ENCODE measurements at places on chromosomes 5 and 9. TPM values are rescaled to one million over a fixed set of nuclear protein-coding genes. Genes with fewer than 3 reads are reported as not detected.

UBLCP1 gene
- 8.2 TPM for total RNA-seq

- peaks cover 88% of the 10 kb centered on the region for H3K27me3 ChIP-seq
- peaks cover 14% of the 10 kb centered on the region for H3K4me1 ChIP-seq
- H3K27ac ChIP-seq = no peak overlapping the region
These were observed 29.2 kb downstream of the NR2F1 start for GRCh38 chr5:93611976-93612854.

DNA sequence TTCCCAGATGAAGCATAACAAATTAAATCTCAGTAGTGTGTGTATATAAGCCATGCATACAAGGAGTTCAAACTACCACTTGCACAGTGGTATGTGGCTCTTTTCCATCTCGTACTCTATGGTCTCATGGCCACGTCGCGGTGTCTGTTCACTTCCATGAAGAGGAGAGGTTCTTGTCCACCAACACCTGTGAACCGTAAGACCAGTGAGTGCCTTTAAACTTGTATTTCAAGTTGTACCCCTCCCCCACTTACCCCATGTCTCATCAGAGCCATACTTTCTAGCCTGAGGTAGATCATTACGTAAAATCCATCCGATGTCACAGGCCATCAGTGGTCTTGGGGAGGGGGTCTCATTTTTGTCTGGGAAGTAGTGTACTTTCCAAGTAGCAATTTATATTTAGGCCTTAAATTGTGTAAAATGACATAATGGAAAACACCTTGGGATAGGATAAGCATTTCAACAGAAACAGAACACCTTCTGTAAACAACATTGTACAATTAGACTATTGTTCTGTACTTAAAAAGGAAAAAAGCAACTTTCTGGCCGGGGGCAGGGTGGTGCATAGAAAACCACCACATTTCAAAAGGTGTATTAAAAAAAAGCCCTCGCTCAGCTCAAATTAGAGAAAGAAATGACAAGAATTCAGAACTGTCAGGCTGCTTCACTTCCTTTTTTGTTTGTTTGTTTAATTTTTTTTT lies 163.0 kb downstream of the SMARCA2 start:
- H3K27ac ChIP-seq = no peak overlapping the region
- no peaks in the 10 kb centered on the region for H3K36me3 ChIP-seq
- DNase-seq = no peak
- H3K27me3 ChIP-seq = no peaks in the 10 kb centered on the region

MRPL36 gene
- total RNA-seq = 37.4 TPM

DNA sequence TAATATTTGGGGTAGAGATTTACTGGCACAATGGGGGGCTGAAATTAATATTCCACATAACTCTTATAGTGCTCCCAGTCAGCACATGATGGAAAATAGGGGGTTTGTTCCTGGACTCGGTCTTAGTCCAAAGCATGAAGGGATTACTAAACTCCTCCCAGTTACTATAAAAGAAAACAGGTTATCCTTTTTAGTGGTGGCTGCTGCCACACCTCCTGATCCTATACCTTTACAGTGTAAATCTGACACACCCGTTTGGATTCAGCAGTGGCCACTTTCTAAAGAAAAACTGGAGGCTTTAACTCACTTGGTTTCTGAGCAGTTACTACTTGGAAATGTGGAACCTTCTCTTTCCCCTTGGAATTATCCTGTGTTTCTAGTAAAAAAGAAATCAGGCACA lies 572.9 kb upstream of the PTGER4 start:
- H3K4me3 ChIP-seq = no peak overlapping the region
- no peaks in the 10 kb centered on the region for H3K27me3 ChIP-seq
- peak overlapping the region; percentile 66 for H3K27ac ChIP-seq
- peaks cover 8% of the 10 kb centered on the region for H3K4me1 ChIP-seq
- no peaks in the 10 kb centered on the region for H3K36me3 ChIP-seq
- DNase-seq = peak; percentile 27

PNPLA7 gene
- 21.6 TPM for total RNA-seq

DNA sequence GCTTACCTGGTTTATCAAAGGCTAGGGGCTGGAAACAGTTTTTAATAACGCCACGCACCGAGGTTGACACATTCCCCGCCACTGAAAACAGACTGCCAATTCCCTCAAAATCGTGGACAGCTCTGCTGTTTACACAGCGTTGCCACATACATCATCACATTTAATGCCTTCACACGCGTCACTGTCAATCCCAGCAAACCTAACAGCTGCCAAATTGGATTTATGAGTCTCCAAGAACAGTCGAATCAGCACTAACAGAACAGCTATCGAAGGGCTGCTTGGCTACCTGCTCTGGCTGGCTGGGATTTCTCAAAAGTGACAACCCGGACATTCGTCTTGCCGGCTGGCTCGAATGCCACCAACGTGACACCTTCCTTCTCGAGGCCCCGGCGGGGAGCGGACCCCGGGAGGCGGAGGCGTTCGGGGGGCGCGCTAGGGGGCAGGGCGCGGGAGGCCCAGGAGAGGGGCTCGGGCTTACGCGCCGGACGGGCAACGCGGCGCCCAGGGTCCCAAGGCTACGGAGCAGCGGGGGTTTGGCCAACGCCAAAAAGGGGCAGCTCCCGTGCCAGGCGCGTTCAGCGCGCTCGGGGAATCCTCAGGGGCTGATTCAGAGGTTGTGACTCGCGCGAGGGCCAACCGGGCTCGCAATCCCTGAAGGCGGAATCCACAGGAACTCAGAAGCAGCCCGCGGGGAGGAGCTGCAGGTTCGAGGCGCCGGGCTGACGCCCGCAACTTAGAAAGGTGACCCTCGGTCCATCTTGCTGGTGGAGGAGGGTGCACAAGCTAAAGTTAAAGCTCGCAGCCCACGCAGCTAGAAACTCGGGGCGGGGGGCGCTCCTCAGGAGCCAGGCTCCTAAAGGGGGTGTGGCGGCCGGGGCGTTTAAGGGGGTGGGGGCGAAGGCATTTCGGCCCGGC lies 1.2 kb downstream of the CDC14B start:
- H3K27me3 ChIP-seq = peaks cover 13% of the 10 kb centered on the region
- DNase-seq = peak; percentile 46
- peak overlapping the region; percentile 81 for H3K27ac ChIP-seq
- peak overlapping the region; percentile 90 for H3K4me3 ChIP-seq

- no peak for DNase-seq
- no peak overlapping the region for H3K27ac ChIP-seq
- H3K4me3 ChIP-seq = no peak overlapping the region
- no peaks in the 10 kb centered on the region for H3K27me3 ChIP-seq
- peaks cover 28% of the 10 kb centered on the region for H3K4me1 ChIP-seq
These were observed 80.0 kb downstream of the PPARGC1B start for GRCh38 chr5:149809931-149810691.

DNA sequence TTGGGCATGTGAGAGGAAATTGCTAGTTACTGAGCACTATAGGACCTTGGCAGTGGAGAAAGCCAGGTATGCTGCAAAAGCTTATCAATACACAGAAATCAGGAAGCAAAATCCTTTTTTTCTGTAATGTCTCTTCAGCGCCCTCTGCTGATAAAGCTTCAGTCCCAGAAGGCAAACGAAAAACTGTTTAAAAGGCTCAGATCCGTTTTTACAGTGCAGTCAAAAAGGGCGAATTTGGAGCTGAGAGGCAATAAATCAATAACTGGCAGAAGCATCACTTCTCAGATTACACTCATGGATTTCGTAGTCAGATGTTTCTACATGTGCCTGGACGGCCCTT lies 1.1 kb upstream of the MAN2A1 start:
- peak overlapping the region; percentile 88 for H3K4me3 ChIP-seq
- no peaks in the 10 kb centered on the region for H3K36me3 ChIP-seq
- peaks cover 13% of the 10 kb centered on the region for H3K4me1 ChIP-seq
- DNase-seq = peak; percentile 33
- peak overlapping the region; percentile 100 for H3K27ac ChIP-seq
- H3K27me3 ChIP-seq = no peaks in the 10 kb centered on the region

GRCh38 chr5:6831678-6832671 lies 118.7 kb downstream of the TENT4A start:
- H3K36me3 ChIP-seq = no peaks in the 10 kb centered on the region
- H3K4me3 ChIP-seq = no peak overlapping the region
- peaks cover 4% of the 10 kb centered on the region for H3K4me1 ChIP-seq
- no peaks in the 10 kb centered on the region for H3K27me3 ChIP-seq
- no peak overlapping the region for H3K27ac ChIP-seq

DNA sequence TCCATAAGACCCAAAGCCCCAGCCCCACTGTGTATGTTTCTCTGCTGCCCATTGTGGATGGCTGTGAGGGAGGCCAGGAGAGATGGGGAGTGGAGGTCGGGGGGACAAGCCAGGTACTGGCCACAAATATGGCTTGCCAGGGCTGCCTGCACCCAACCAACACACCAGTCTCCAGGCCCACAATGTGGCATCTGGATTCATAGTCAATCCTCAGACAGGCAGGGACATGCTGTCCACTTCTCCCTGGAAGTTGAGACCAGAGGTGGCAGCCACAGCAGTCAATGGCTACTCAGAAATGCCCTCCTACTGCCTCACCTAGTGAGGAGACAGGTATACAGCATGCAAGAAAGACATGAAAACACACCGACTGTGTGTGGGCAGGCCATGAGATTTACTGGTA lies 61.2 kb upstream of the SLC25A51 start:
- H3K27me3 ChIP-seq = no peaks in the 10 kb centered on the region
- H3K4me1 ChIP-seq = peaks cover 67% of the 10 kb centered on the region
- no peaks in the 10 kb centered on the region for H3K36me3 ChIP-seq
